ENCODE measurements at places on chromosomes 6 and 20. TPM values are rescaled to one million over a fixed set of nuclear protein-coding genes. Genes with fewer than 3 reads are reported as not detected.

The KCNS1 gene
- total RNA-seq = 3.0 TPM

The SIM1 gene
- total RNA-seq = not detected

The FAM217A gene
- total RNA-seq = not detected

The COX4I2 gene
- 14.4 TPM for total RNA-seq

The OVOL2 gene
- total RNA-seq = 11.2 TPM

The RNF39 gene
- not detected for total RNA-seq

DNA sequence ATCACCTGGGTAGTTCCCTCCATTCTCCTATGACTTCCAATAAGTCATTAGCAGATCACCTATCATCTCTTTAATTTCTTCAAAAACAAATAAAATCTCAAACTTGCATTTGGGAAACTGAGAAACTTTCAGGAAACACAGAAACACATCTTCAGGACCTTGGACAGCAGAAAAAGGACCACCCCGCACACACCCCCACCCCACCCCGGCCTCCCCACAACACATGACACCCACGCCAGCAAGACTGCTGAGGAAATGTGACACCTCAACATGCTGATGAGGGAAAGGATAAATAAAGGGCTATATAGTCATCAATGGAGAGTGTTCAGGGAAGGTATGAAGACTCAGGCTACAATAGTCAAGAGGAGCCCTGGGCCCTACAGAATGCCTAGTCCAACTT is 15.6 kb upstream of the TRIM39 start:
- peak; percentile 5 for DNase-seq

GRCh38 chr6:155628306-155628705 is 172.7 kb upstream of the NOX3 start:
- no peak for DNase-seq

GRCh38 chr6:104957301-104958177 is 632 bp downstream of the LIN28B start:
- peak; percentile 17 for DNase-seq

GRCh38 chr6:150717419-150717818 is 117.7 kb downstream of the PLEKHG1 start:
- peak; percentile 39 for DNase-seq

DNA sequence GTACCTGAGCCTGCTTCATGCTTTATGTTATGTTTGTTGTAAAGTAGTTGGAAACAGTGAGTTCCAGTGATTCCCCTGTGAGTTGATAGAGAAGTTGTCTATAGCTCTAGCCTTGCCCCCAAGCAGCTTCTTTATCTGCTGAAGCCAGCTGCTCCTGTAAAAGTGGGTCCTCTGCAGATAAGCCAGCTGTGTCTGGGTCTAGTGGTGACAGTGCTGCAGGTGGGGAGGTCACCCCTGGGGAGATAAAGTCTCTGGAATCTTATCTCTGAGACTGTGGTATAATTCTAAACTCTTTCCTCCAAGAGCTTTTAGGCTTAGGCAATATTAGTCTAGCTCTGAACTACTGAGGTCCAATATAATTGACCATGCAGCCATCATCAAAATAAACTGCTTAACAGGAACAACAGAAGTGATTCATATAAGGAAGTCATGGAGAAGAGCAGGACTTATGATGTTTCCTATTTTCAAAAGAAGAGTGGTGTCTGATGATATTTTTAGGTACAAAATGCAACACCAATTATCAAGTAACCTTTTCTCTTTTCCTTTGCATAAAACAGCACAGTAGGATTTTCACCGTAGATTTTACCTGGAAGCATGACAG is 44.2 kb upstream of the TMEM217 start:
- no peak for DNase-seq

- no peak for DNase-seq
Measured at GRCh38 chr20:18380908-18381529, 85.8 kb downstream of the DZANK1 start.

- DNase-seq = no peak
Measured at GRCh38 chr6:2624177-2624576, 126.5 kb downstream of the MYLK4 start.

- no peak for DNase-seq
Measured at GRCh38 chr6:124297507-124297906, 493.8 kb downstream of the NKAIN2 start.

- no peak for DNase-seq
Measured at GRCh38 chr6:104955491-104955890, 1.4 kb upstream of the LIN28B start.

DNA sequence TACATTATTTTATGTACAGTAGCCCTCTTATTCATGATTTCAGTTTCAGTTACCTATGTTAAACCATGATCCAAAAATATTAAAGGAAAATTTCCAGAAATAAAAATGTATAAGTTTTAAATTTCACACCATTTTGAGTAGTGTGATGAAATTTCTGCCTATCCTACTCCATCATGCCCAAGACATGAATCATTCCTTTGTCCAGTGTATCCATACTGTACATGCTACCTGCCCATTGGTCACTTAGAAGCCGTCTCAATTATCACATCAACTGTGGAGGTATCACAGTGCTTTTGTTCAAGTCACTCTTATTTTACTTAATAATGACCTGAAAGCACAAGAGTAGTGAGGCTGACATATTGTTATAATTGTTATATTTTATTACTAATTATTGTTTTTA is 32.3 kb upstream of the PLCB4 start:
- no peak for DNase-seq

GRCh38 chr6:148370176-148370575 is 27.5 kb downstream of the SASH1 start:
- DNase-seq = no peak

DNA sequence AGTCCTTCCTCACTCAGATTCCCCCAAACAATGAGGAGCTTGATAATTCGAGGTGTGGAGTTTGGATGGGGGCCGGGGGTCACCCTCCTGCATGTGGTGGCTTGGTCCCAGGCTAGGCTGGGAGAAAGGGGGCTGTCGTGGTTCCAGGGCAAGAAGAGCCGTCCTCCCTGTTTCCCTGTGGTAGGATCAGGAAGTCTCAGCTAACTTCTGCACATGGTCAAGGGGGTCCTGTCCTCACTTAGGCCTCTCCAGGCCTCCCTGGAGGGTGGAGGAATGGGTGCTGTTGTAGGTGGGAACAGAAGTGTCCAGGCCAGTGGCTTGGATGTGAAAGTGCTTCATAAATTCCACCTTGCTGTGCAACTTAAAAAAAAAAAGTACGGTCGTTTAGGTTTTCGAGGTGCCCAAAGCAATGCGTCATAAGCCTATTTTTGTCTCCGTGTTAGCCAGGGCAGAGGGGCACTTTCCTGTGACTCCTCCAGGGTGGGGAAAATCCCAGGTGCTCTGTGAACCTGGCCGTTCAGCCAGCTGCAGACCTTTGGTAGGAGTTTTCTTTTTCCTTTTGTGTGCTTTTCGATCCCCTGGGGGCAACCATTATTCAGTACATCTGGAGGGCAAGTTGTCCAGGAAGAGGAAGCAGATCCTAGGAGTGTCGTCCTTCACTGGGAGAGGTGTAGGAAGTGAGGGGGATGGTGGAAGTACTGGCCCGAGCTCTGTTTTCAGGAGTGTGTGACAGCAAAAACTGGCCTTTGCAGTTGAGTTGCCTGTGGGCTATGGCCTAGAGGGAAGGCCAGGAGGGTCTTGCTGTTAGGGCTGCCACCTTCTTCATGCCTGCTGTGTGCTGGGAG is 9.6 kb downstream of the IGF2R start:
- no peak for DNase-seq

GRCh38 chr6:26319405-26320128 is 45.4 kb upstream of the BTN3A2 start:
- no peak for DNase-seq
